ENCODE measurements at places on chromosomes 6 and 20. TPM values are rescaled to one million over a fixed set of nuclear protein-coding genes. Genes with fewer than 3 reads are reported as not detected.

The SF3B5 gene
- polyA plus RNA-seq = 445 TPM

The BPI gene
- polyA plus RNA-seq = 8.2 TPM

The CST5 gene
- not detected for polyA plus RNA-seq

The RAB44 gene
- polyA plus RNA-seq = 1.5 TPM

The HLA-DQA1 gene
- polyA plus RNA-seq = 98.1 TPM

The KIAA1755 gene
- not detected for polyA plus RNA-seq

The CALHM4 gene
- polyA plus RNA-seq = not detected

The PPP1R16B gene
- polyA plus RNA-seq = 1.1 TPM

The MYCT1 gene
- not detected for polyA plus RNA-seq

The OR2H1 gene
- not detected for polyA plus RNA-seq

All from CD14-positive monocyte (primary cell).